ENCODE measurements at places on chromosomes 12 and 14.

DNA sequence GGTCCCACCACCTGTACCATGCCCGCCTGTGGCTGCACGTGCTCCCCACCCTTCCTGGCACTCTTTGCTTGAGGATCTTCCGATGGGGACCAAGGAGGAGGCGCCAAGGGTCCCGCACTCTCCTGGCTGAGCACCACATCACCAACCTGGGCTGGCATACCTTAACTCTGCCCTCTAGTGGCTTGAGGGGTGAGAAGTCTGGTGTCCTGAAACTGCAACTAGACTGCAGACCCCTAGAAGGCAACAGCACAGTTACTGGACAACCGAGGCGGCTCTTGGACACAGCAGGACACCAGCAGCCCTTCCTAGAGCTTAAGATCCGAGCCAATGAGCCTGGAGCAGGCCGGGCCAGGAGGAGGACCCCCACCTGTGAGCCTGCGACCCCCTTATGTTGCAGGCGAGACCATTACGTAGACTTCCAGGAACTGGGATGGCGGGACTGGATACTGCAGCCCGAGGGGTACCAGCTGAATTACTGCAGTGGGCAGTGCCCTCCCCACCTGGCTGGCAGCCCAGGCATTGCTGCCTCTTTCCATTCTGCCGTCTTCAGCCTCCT lies 1.1 kb downstream of the INHBE start:
- DNase-seq: no peak

DNA sequence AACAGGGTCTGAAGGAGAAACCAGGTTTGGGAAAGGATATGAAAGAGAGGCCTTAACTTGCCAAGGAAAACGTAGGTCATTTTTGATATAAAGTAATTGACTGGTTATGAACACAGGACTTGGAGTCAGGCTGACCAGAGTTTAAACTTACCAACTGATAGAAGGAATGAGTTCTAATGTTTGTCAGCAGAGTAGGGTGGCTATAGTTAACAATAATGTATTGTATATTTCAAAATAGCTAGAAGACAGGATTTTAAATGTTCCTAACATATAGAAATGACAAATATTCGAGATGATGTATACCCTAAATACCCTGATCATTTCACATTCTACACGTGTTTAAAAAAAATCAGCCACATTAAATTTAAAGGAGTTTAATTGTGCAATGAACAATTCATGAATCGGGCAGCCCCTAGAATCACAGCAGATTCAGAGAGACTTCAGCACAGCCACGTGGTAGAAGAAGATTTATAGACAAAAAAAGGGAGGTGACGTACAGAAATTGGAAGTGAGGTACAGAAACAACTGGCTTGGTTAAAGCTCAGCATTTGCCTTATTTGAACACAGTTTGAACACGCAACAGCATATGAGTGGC lies 52.5 kb upstream of the PLEKHG7 start:
- DNase-seq: no peak

DNA sequence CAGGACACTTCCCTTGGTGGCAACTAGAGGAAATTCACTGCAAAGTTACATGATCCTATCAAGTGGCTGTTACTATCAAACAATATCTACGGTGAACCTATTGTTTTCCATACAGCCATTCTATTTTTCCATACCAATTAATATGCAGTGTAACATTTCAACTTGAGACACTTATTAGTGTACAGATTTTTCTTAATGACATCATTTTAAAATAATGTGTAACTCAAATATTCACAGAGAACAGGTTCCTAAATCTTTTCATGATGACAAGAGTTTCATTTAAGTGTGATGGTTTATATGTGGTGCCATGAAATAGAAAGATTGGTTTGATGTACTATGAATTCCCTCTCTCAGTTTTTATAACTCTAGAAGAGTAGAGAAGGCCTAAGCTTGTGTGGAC lies 291.2 kb upstream of the SOX5 start:
- DNase-seq: no peak

DNA sequence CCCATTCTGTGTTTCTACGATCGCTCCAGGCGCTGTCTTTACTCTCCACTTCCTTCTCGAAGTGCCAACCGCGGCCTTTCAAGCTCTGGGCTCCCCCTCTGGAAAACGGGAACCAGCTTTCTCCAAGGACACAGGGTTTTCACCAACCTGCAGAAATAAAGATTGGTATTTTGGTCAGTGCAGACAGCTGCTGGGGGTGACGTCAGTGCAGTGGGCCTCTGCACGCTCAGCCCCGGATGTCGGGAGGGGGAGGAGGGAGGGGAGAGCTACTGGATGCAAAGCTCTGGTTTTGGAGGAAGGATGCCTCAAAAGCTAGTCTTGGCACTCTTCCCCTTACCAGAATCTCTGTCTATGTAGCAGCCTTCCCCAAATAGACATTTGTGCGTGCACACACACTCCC lies 19.9 kb downstream of the HRK start:
- peak; percentile 39 for DNase-seq

DNA sequence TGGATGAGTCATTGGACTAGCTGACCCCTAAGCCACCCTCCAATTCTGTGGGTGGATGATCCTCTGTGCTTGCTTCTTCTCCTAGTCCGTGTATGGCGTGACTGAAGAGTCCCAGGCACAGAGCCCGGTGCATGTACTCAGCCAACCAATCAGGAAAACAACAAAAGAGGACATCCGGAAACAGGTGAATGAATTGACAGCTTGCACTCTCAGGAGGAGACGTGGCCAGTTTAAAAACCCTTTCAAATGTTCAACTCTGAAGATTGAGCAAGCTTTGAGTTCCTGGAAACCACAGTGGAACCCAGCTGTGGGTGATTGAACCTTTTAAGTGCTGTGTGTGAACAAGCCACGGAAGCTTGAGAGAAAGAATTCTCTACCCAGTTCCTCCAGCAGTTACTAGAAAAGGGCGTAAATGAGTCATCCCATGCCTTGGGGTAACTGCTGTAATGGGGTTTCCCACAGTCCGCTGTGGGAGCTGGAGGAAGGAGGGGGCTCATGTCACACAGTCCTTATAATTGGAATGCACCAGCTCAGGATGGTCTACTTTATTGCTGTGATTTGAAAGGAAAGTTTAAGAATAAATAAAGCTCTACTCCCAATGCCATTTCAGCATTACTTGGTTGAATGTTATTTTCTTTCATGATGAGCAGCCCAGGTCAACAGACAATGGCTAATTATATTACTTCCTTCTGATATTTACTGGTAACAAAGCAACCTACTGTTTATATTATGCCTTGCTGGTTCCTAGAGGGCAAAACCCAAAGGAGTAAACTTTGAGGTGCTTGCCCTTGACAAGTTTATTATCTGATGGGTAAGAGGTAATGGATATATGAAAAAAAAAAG lies 417.0 kb downstream of the DPF3 start:
- no peak for DNase-seq

DNA sequence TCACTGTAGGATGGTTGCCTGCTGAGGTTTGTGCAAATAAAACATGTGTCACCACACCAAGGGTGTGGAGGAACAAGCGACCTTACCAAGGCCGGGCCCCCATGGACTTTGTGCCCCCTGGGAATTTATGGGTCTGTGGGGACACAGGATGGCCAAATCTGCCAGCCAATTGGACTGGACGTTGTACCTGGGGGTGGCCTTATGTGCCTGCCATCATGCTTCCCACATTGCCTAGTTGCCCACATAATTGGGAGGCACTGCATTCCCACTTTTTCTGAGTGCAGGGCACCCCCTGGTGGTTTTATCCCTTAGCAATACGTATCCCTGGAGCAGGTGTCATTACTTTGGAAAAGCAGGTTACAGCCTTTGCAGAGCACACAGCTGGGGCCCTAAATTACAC lies 92.6 kb upstream of the TMPO start:
- DNase-seq: no peak

DNA sequence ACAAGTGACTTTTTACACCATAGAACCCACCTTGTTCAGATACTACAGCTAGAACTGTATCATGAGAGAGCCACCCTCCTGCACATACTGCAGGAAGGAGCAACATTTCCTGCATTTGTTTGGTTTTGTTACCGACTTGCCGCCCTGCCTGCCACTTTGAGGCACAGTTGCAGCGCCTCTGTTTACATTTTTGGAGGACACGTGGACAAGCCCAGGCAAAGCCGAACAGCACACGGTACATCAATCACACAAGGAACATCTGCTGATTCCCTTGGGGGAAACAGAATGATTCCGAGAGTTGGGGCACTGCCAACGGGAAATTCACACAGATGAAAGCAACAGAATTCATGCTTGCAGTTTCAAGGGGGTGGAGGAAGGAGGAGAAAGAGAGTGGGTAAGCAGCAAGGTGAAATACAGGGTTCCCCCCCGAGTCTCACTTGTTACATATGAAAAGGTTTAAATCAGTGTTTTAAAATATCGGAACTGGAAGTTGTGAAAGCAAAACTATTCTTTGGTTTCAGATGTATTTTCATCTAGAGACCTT lies 110.7 kb downstream of the BTG1 start:
- peak; percentile 61 for DNase-seq

GRCh38 chr14:77183896-77184295 lies 2.3 kb downstream of the TMEM63C start:
- DNase-seq: no peak

DNA sequence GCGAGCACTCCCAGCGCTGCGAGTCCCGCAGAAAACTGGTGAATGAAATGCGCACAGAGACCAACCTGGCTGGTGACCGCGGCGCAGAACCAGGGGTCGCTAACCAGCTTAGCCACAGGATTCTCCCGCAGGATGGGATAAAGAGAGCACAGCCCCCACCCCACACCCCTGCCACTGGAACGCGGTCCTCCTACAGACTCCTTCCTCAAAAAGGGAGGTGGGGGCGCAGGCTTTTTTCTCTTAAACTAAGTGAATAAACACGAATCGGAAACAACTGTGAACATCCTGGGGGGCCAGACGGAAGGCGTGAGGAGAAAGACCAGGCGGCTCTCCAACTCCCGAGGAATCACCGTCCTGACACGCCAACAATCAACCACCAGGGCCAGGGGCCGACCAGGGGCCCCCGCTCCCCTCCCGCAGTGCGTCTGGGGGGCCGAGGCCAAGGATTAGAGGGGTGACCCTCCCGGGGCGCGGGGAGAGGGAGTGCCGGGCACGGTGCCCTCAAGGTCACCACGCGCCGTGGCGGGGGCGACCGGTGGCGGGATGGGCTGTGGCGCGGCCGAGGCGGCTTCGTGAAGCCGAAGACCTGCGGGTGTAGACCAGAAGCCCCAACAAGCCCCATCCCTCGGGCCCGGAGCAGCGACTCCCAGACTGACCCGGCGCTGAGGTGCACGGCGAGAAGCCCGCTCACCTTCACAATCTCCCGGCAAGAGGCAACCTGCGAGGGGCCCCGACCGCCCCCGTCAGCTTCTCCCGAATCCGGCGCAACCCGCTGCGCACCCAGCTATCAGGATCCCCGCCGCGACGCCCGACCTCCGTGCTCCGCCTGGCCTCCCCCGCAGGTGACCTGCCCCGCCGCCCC lies 704 bp downstream of the ATP2B1 start:
- DNase-seq: no peak

DNA sequence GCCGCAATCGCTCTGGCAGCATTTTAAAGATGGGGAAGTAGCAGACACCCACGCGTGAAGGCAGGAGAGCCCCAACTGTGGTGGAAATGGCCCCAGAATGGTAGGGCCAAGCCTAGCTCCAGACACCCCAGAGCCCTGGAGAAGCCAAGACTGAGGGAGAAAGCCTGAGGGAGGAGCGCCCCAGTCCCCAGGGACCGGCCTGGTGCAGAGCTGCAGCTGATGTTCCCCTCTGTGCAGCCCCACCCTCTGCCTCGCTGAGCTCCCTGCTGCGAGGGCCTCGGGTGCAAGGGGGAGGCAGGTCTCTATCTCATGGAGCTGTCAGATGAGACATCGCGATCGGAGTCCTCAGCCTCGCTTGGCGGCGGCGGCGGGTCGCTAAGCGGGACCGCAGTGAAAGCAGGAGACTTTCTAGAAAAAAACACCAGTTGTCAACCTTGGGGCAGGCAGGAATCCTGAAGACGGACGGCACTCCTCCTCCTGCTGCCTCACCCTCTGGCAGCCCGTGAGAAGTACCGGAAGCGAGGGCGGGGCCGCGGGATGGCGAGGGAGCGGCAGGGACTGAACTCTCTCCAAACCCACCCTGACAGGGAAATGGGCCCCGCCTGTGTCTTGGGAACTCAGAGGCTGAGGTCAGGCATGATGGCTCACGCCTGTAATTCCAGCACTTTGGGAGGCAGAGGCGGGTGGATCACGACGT lies 6.0 kb downstream of the GAPDH start:
- no peak for DNase-seq

DNA sequence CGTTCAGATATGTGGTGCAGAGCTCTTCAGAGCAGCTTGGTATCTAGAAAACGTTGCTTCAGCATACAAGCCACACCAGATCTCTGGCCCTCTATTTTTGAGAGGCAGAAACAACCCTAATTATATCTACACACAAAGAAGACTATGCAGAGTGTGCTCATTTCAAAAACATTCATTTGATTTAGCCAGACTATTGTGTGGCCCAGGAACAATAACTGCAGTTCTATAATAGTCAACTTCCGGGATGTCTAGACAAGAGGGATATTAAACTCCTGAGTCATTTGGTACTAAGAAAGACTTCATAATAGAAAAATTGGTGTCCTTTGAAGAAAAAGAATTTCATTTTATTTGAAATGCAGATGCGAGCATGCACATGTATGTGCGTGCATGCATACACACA lies 153.8 kb downstream of the PELI2 start:
- DNase-seq: peak; percentile 30

GRCh38 chr14:103521438-103521950 lies 1.1 kb downstream of the CKB start:
- no peak for DNase-seq

GRCh38 chr12:67837876-67838275 lies 151.4 kb upstream of the IFNG-AS1 start:
- no peak for DNase-seq

DNA sequence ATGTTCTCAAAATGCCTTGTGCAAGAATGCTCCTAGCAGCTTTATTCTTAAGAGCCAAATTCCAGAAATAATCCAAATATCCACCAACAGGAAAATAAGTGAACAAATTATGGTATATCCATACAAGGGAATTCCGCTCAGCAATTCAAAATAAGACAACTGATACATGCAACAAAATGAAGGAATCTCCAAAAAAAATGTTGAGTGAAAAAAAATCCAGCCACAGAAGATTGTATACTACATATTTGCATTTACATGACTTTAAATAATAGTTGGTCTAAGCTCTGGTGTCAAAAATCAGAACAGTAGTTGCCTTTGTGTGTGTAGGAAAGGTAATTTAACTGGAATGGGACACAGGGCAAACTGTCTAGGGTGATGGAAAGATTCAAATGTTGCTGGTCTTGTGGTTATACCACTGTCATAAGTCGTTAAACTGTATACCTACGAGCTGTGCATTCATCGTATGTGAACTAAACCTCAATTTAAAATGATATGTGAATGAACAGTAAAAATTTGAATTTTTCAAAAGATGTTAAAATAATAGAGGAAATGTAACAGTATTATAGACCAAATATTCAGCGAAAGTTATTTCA lies 3.2 kb downstream of the CD69 start:
- no peak for DNase-seq

GRCh38 chr14:29220566-29220965 lies 454.0 kb downstream of the FOXG1 start:
- DNase-seq: no peak

GRCh38 chr14:30385925-30386324 lies 173.0 kb upstream of the G2E3 start:
- DNase-seq: no peak
